ENCODE measurements at places on chromosomes 5 and 9.

GRCh38 chr5:126645132-126645531 lies 44.4 kb downstream of the PHAX start:
- DNase-seq = no peak

DNA sequence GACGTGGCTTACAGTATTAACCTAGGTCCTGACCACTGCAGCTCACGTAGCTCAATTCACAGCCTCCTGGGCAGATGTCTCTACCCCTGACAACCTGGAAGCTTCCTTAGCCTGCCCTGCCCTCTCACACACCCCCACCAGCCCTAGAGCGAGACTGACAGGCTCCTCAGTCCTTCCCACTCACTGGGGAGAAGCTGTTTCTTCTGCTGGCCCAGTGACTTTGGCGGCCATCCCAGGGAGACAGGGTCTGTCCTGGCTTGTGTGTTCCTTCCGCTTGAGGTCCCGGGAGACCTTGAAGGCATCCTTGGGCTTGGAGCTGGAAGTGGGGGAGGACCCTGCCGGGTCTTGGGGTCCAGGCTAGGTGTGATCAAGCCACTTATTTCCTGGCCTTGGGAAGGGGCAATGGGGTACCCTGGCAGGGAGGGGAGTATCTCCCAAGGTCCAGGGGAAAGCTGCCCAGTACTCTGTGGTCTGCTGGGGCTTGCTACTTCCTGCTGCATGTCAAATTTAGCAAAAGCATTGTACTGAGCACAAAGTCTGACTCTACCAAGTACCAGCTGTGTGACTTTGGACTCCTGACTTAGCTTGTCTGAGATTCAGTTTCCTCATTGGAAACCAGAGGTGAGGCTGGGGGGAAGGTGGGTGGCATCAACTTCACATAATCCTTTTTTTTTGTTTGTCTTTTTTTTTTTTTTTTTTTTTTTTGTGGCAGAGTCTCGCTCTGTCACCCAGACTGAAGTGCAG lies 1.9 kb downstream of the MIGA2 start:
- no peak for DNase-seq

- no peak for DNase-seq
Measured at GRCh38 chr9:92562461-92562967, 26.7 kb upstream of the ECM2 start.

- DNase-seq = no peak
Measured at GRCh38 chr9:135098400-135099105, 11.1 kb downstream of the OLFM1 start.
